ENCODE measurements at places on chromosomes 4 and X.

DNA sequence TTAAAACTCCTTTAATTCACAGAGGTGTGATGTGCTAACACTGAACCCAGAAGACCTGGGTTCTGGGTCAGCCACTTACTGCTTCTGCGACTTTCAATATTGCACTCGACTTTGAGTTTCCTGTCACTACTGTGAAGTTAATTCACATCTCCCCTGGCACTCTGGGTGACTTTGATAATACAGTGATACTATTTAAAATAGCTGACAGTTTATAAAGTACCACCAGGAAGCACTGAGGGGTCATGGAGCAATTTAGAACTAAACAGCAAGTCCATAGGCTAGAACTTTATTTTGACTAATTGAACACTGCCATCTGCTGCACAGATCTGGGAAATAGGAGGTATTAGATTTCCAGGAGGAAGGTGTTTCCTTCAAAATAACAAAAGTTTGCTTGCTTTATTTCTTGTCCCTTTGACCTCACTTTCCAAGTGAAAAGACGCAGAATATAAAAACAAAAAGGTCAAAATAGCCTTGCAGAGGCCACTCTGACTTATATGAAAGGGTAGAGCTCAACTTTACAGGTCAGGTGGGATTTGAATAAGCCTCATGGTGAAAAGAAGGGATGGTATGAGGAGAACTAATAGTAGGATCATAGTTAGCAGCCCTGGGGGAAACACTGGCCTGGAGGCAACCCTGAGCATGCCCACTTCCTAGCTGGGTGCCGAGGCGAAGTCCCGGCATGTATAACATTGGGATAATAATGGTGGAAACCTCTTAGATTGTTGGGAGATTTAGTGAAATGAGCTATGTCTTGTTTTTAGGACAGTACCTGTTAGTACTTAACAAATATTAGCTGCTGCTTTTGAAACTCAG is 53.4 kb downstream of the ZNF518B start:
- DNase-seq, result peak; percentile 30

DNA sequence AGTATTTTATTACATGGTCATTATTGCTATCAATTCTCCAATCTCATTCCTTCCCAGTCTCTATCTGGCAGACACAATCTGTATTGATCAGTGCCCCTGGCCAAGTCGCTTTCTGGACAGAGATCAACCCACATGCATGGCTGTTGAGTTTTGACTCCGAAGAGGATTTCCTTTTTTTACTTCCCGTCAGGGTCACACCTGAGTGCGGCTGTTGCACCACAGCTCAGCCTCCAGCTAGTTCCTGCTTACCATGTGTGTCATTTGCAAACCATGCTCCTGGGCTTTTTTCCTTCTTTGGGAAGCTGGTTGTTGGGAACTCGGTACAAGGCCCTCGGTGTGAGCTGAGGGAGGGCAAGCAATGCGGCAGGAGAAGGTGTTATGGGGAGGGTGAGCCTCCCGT is 11.7 kb downstream of the MAGED2 start:
- no peak for DNase-seq

DNA sequence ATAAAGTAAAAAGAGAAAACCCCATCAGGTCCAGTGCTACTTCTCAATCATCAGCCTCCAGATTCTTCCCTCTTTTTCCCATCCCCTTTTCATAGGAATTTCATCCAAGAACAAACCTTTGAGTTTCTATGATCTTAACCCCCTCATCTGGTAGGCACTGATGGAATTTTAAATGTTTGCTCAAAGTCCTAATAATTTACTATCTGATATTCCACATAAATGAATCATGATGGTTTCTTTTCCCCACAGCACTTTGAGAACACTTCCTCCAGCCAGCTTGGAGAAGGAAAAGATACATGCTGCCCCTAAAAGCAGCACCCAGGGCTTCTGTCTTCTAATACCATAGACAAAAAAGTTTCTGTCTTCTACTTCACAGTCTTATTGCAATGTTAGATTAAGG is 19.4 kb upstream of the KLHL8 start:
- no peak for DNase-seq

DNA sequence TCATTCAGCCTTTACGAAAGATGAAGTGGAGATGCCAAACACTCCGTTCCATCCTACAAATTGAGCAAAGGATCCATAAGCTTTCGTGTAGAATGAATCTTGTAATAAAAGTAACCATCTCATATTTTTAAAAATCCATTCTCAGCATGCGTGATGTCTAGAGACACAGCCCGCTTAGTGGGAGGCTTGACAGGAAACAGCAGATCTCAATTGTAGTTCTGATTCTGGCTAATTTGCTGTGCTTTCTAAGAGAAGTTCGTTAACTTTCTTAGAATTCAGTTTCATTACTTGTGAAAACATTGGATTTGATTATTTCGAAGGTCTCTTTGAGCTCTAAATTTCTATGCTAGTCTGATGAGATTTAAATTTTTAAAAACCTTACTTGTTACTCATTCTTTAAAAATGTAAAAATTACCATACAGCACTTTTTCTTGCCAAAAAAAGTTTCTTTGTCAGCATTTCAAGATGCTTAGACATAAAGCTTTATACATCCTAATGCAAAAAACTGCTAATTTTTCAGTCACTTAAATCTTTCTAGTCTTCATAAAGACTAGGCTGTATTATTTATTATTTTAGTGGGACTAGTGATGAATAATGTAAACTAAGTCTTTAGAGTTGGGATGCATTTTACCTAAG is 66.9 kb upstream of the NEIL3 start:
- no peak for DNase-seq

- DNase-seq, result no peak
These were observed 3.6 kb upstream of the AMOT start for GRCh38 chrX:112844250-112844649.

DNA sequence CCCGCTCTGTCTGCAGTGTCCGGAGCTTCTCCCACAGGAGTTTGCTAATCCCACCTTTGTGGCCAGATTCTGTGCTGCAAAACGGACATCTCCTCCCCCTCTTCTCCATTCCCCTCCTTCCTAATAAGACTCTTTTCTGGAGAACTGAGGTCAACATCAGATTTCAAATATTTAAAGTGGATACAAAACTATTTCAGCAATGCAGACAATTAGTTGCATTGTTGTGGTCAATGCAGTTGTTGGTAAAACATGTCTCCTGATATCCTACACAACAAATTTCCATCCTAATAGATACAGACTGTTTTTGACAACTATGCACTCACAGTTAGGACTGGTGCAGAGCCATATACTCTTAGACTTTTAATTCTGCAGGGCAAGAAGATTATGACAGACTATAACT is 5.1 kb upstream of the MCUB start:
- DNase-seq, result no peak

GRCh38 chr4:186260117-186260503 is 5.9 kb upstream of the F11 start:
- no peak for DNase-seq

DNA sequence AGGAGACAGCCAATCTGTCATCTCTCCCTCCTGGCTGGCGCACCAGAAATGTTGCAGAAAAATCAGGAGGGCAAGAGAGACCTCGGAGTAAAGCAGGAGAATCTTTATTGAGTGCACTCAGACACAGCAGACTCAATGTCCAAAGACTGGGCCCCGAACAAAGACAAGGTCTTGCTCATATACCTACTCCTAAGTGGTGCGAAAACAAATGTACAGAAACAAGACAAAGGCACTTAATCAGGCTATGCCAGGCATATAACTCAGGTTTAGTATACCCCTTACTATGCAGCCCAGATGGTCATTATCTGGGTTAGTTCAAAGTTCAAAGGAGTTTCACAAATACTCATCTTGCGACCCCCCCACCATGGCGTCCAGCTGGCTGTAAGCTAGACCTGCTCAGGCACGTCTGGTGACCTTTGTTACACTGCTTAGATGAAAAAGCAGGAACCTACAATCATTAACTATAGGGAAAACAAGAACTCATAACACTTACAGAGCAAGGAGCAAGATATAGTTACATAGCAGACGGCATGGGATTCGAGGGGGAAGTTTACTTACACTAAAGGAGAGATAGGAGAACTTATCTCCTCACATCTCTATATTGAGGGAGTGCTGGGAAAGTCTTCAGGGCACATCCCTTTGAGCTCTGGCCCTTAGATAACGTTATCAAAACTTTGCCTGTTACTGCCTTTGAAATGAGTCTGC is 27.5 kb downstream of the SULT1E1 start:
- no peak for DNase-seq

DNA sequence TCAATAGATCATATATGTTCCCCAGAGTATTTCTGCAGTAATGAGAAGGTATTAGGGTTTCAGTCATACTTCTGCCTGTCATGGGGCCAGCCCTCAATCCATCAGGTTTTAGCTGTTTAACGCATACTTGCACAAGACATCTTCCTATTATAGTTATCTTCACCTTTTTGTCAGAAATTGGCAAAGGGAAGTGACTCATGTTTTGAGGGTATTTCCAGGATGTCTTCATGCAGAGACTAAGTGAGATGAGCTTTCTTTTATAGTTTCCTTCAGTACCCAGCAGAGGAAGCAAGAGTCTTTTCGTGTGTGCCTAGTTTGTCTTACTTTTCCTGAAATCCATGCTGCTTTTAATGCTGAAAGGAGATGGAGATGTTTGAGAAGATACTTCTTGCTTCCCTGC is 9.5 kb downstream of the CSTF2 start:
- DNase-seq, result no peak

- DNase-seq, result no peak
These were observed 114.5 kb downstream of the ANXA5 start for GRCh38 chr4:121582296-121582695.

DNA sequence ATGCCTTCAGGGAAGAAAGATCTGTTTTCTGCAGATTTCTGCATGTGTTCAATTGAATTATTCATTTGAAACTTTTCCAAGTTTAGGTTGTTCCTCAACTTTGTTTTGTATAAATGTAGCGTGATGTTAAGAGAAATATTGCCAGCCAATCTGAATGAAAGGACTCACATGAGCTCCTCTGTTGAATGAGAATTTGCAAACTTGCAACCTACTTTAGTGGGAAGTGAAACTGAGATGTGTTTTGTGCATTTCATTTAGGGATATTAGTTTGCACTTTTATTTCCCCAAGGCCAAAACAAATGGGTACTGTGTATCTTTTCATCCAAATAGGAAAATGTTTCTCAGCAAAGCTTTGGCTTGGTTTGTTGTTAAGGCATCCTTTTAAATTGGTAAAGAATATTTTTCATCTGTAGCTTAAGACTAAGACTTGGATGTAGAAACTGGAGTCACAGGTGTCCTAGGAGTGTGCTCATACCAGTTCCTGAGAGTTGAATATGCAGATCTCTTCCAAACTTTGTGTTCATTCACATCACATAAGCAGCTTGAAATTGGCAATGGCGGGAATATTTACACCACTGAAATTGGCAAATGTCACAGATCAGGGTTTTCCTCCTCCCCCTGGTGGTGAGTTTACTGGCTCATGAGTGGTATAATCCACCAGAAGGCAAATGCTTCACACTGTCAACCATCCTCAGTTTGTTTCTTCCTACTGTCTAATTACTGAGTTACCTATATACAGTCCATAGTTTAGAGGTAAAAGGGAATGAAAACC is 193.6 kb upstream of the BANK1 start:
- DNase-seq, result no peak

- no peak for DNase-seq
These were observed 85.5 kb downstream of the NFKB1 start for GRCh38 chr4:102586644-102587021.

- no peak for DNase-seq
These were observed 189.1 kb downstream of the PCDH18 start for GRCh38 chr4:137343221-137343620.

DNA sequence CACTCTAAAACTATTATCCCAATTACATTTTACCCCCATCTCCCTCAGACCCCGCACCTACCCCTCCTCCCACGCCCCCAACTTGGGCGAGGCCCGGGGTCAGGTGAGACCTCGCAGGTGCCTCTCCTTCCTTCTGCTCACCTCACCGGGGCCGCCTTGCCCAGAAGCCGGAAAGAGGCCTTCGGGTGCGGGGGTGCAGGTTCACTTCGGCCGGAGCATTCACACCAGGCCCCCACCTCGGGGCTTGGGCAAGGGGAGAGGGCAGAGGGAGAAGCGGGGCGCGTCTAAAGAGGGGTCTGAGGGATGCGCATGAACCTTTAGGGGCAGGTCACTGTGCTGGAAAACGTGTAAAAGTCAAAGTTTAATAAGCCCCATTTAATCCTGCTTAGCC is 427 bp downstream of the ZNF182 start:
- no peak for DNase-seq

- no peak for DNase-seq
These were observed 44.0 kb downstream of the RNF212 start for GRCh38 chr4:1069394-1069793.

- peak; percentile 20 for DNase-seq
These were observed 2184.4 kb upstream of the TENM3 start for GRCh38 chr4:180058691-180059215.

DNA sequence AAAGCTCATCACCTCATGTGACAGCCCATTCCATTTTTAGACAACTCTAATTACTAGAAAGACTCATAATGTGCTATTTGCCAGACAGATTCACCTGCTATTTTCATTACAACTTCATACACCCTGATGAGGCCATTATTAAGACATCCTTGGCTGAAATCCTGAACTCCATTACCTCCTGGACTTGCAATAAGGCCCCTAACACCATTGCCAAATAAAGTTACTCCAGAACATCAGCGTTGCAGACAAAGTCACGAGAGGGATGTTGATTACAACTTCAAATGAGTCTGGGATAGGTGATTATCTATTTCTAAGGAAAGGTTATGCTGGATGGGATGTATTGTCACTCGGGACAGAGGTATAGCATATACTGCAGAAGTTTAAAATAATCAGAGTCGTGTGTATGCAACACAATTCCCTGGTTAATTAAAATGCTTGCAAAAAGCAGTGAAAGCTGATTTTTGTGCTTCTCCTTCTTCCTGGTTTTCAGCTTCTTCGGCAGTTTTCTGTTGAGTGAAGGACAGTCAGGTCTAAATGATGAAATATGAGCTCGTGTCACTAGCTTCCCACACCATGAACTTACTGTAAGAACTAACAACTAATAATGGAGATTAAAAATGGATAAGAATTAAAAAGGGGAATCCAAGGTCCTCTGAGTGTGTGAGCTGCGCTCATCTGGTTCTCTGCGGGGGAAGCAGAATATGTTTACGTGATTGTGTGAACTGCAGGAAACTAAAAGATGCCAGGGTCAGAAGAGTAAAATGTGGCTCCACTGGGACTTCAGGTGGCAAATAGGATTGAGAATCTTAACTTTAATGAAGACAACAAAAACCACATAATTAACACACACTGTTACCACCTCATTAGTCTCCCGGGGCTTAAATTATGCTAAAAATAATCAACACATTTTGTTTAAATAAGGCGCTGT is 17.6 kb upstream of the SOD3 start:
- no peak for DNase-seq

- no peak for DNase-seq
These were observed 99.7 kb downstream of the FIP1L1 start for GRCh38 chr4:53477038-53477565.

- DNase-seq, result no peak
These were observed 121.8 kb upstream of the EDA2R start for GRCh38 chrX:66760651-66761050.

DNA sequence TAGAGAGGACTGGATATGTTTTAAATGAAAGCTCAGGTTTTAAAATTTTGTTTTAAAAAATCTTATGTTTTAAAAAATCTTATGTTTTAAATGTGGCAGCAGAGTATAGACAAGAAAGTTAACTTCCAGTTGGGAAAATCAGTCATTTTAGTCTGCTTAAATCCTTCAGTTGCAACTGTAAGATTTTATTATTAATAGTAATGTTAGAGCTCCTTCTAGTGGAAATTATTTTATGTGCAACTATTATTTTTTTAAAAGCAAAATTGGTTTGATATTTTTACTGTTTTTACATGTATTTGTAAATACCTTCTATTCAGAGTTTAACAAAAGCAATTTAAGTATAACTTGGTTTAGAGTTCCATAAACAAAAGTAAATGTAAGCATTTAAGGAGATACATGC is 8.5 kb upstream of the NUDT6 start:
- peak; percentile 43 for DNase-seq

Measured in NCI-H1092 treated with DMSO at 0.1 percent for 48 hours (cell line).